MV-4-11 (cell line): ENCODE measurements at places on chromosomes 3 and 15.

GRCh38 chr3:175118382-175118941, 259.3 kb downstream of the NAALADL2 start:
- DNase-seq: no peak

- DNase-seq: no peak
These were observed 109.2 kb downstream of the CD47 start for GRCh38 chr3:107981471-107982111.

DNA sequence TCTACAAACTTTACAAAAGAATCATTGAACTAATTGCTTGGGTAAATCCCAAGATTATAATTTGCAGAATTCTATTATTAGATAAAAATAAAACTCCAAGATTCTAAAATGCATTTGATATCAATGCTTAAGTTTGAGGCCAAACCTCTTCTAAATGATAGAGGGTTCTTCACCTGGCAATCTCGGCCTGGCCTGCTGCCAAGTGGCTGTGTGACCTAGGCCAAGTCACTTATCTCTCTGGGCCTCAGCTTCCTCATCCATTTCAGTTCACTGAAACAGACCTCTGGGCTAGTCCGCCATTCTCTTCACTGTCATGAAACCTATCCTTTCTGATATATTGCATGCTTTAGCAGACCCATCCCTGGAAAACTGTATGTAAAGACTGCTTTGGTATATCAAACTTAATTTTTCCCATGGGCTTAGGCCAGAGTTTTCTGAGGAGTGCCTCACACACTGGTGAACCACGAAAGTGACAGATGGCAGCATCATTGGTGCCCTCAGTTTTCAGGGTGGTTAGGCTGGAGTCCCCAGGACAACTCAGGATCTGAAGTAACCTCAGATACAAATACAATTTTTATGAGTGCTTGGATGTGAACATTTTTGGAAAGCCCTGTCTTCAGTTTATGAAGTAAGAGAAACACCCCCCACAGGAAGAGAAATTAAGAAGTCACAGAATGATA, 21.8 kb downstream of the NUDT16 start:
- no peak for DNase-seq

- DNase-seq: no peak
These were observed 864 bp downstream of the SEMA3G start for GRCh38 chr3:52443791-52444687.

DNA sequence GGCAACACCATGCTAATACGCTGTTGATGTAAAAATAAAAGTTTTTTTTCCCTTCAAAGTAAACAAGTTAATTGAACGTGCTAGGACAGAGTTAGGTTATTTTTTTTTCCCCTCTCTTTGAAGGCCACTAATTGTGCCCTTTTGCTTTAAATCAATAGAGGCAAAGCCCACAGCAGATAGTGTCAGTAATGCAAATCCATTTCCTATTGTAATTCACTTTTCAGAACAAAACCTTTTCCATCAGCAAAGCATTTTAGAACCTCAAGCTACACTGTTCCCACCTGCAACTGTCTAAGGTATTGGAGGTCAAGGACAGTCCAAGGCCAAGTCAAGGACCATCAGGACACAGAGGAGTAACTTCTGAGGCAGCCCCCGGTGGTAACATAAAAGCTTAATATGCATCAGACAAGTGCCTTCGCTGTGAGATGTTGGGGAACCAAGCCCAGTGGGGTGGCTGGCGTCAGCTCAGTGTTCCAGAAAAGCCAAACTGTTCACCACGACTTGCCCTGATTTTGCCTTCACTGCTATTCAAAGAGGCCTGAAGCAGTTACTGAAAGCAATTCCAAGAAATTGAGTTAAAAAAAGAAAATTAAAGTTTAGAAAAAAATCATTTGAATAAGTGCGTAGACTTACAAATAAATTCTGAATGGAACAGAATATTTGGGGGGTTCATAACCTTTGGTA, 65.8 kb upstream of the ICE2 start:
- no peak for DNase-seq

- no peak for DNase-seq
These were observed 443.2 kb upstream of the TBL1XR1 start for GRCh38 chr3:177640319-177640965.
